ENCODE measurements at places on chromosomes 11 and 22.

DNA sequence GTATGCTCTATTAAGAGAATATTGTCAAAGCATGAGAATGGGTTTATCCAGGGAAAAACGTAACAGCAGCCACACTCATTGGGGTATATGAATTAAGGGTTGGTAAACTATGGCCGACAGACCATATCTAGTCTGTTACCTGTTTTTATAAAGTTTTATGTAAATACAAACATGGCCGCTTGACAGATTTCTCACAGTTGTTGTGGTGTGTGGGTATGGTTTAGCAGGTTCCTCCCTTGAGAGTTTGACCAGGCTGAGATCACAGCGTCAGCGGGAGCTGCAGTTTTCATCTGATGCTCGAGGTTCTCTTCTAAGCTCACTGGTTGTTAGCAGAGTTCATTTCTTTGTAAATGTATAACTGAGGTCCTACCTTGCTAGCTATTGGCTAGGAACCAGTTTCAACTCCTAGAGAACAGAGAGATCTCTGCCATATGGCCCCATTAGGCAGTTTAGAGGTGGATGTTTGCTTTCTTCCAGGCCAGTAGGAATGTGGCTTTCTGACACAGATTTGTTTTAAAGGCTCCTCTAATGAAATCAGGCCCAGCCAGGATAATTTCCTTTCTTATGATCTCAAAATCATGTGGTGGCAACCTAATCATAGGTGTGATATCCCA is 45.5 kb upstream of the GRIK4 start:
- no peak for DNase-seq

GRCh38 chr11:35486446-35486845 is 39.0 kb downstream of the PAMR1 start:
- no peak for DNase-seq

DNA sequence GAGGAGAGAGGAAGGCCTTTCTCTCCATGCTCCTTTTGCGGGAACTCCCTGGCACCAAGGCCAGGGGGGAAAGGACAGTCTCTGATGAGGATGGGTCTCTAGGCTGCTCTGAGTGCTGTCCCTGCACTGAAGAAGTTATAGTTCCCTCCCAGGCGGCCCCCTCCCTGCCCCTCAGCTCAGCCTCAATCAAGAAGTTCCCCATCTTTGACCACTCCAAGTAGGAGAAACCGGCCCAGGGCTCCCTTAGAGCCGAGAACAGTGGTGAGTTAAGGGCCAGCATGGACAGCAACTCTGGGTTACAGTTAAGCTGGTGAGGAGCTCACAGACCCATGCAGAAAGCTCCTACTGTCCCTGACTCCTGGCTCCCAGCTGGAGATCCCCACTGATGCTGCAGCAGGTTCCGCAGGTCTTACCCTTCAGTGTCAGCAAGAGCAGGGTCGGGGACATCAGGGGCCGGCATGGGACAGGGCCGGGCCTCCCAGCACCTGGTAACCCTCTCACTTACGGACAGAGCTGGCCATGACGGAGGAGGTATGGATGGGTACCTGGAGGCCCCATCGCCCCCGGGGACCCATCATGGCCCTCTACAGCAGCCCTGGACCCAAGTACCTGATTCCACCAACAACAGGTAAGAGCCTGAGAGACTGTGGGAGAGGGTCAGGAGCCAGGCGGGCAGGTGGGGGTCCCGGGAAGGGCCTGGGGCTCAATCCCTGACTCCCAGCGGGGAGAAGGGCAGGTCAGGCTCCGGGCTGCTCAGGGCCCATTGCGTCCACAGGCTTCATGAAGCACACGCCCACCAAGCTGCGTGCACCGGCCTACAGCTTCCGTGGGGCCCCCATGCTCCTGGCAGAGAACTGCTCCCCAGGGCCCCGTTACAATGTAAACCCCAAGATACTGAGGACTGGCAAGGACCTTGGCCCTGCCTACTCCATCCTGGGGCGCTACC is 4.2 kb downstream of the SCGB1C1 start:
- no peak for DNase-seq

DNA sequence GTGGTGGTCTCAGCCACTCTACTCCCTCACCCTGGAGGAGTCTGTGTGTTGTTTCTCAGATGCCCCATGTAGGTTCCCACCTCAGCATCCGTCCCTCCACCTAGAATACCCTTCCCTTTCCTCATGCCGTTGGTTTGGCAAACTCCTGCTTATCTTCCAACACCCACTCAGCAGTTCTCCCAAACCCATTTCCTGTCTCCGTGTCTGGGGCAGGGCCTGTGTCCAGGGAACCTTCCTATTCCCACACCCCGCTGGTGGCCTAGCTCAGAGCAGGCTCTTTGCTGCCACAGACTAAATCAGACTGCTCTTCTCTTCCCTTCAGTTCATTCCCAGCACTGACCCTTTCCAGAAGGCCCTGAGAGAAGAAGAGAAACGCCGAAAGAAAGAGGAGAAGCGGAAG is 7.5 kb upstream of the SREBF2 start:
- DNase-seq: no peak

- DNase-seq: no peak
Measured at GRCh38 chr11:3820971-3821370, 12.6 kb downstream of the PGAP2 start.

- no peak for DNase-seq
Measured at GRCh38 chr11:108984523-108984922, 319.7 kb downstream of the DDX10 start.
